ENCODE measurements at places on chromosomes 6 and 20.

GRCh38 chr20:55054453-55054852 lies 579.1 kb downstream of the DOK5 start:
- DNase-seq: no peak

DNA sequence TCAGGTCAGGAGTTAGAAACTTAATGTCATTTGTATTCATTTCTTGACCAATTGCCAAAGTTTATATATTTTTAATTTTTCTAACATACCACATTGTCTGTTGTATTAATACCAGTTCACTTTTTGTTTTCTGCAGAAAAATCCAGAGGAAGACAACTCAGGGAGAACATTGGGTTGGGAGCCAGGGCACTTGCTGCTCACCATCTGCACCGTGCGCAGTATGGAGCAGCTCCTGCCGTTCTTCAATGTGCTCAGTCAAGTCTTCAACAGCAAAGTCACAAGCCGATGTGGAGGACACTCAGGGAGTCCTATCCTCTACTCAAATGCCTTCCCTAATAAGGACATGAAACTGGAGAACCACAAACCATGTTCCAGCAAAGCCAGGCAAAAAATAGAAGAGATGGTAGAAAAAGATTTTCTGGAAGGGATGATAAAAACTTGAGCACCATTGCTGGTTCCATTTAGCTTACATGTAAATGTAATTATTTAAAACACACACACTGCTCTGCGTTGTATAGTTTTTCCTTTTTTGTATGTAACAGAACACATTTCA lies 25.3 kb downstream of the PGM3 start:
- no peak for DNase-seq

DNA sequence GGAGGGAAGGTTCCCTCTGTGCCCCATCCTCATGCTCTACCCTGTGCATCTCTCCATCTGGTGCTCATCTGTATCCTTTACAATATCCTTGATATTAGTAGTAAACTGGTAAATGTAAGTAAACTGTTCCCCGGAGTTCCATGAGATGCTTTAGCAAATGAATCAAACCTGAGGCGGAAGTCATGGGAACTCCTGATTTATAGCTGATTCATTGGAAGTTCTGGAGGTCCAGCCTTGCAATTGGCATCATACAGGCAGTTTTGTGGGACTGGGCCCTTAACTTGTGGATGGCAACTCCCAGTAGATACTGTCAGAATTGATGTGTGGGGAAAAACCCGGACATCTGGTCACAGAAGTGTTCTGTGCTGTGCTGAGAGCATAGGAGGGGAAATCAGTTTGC lies 11.2 kb upstream of the SLC22A2 start:
- DNase-seq: no peak

GRCh38 chr6:100620085-100620840 lies 155.5 kb upstream of the SIM1 start:
- DNase-seq: no peak

GRCh38 chr20:43991982-43992381 lies 77.3 kb downstream of the TOX2 start:
- DNase-seq: no peak

Data from SIG-M5 (cell line).